Omental fat pad (tissue), 4 donors: ENCODE measurements at places on chromosomes 1 and 21.
A peak's percentile ranks its signal among the peaks of the same experiment; 100 is the strongest.

GRCh38 chr1:28032281-28032680 is 56.1 kb downstream of the EYA3 start:
- no peak for DNase-seq

- DNase-seq: peak; percentile 67
Observed at GRCh38 chr21:15729674-15730483, at the start of gene USP25. TSS of gene USP25 (plus strand) at chr21:15729982. CDS start at chr21:15730394, 412 bp downstream.

DNA sequence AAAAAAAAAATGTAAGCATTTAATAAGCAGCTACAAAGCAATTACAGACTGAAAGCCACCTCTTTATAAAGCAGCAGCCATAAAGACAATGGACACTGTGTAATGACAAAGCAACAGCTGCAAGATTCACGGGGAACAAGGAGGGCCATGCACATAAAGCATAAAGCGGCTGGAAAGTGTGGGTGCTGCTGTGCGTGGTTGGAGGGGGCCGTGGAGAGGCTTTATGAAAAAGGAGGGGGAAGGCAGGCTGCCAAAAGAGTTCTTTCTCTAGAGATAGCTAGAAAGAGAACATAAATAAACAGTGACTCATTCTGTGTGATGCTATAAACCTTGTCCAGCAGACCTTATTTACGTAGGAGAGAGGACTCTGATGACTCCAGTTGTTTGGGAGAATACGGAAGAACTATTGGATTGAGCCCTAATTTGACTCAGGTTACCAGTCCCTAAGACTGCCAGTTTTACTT is 49.3 kb downstream of the ADAMTS1 start:
- peak; percentile 40 for DNase-seq

DNA sequence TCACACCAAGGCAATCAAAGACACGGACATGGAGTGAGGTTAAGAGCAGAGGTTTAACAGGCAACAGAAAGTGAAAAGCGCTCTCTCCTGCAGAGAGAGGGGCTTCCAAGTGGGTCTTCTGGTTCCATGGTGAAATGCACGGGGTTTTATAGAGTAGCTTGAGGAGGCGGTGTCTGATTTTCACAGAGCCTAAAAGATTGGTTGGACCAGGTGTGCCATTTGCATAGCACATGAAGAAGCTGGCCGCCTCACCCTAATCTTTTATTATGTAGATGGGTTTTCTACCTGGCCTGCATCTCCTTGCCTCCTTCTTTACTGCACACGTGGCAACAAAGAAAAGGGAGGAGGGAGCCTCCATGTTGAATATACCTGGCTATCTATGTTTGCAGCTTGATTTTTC is 197.3 kb downstream of the RYR2 start:
- DNase-seq: no peak

DNA sequence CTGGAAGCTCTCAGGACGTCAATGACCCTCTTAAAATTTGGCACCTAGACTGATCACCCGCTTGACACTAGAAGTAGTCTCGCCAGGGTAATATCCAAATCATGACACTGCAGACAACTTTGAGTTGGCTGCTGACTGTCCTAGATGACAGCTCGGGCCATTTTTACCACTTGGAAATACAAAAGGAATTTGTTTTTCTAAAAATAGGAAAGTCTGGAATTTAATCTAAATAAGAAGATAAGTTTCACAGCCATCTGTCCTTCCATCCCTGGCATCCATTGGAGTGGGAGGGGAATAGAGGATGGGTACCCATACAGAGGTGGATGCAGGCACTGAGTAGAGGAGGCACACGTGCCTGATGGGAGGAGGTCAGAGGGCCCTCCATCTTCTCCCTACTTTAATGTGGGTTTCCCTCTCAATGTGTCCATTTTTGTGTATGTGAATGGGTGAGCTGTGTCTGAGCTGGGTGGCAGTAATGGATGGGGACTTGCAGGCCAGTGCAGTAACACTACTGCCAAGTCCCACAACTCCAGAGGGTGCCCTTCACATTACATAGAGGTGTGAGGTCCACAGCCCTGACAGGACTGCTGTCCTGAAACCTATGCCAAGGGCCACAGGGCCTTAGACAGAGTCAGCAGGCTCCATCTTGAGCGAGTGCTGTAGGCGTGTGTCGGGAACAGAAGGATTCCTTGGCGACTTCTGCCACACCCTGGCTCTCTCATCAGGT is 104.8 kb upstream of the IPO9 start:
- no peak for DNase-seq

DNA sequence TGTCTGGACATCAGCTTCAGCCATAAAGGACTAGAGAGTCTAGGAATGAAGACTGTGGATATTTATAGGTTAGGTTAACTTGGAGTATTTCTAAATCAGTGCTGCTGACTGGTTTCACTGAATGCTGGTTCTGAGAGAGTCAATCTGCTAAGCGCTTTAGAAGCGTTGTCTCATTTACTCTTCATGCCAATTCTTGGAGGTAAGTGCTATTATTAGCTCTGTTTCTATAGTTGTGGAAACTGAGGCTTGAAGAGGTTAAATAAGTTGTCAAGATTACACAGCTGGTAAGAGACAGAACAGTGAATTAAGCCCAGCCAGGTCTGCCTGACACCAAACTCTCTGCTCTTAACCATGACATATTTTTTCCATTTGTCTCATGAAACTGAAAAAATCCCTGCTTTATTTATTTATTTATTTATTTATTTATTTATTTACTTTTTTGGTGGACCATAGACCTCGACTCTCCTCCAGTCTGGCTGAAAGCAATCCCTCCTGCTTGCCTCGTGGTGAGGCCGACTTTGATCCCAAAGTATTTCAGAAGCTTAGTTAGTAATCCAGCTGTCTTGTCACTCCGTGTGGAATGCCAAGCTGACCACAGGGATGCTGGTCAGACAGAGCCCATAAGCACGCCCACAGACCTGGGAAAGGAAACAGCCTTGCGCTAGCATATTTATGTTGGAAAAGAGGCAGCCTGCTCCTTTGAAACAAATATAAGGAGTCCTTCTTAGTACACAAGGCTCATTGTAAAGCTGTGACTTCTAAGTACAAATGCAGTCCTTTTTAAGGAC is 16.9 kb downstream of the NTMT2 start:
- no peak for DNase-seq

DNA sequence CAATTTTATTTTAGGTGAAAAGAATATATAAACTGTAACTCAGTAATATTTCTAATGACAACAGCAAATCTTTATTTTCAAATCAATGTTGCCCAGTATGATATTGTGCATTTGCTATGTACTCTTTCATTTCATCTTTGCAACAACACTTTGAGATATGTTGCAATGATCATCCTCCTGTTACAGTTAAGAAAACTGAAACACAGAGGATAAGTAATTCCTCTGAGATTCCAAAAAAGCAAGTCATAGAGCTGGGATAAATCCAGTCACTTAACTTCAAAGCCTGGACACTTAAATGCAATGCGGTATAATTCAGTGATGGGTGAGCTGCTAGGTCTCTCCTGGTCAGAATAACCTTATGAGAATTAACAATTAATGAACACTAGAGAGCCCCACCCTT is 48.6 kb upstream of the EXO1 start:
- DNase-seq: no peak

- no peak for DNase-seq
Observed at GRCh38 chr1:33055210-33056008, 18.7 kb upstream of the AK2 start.

DNA sequence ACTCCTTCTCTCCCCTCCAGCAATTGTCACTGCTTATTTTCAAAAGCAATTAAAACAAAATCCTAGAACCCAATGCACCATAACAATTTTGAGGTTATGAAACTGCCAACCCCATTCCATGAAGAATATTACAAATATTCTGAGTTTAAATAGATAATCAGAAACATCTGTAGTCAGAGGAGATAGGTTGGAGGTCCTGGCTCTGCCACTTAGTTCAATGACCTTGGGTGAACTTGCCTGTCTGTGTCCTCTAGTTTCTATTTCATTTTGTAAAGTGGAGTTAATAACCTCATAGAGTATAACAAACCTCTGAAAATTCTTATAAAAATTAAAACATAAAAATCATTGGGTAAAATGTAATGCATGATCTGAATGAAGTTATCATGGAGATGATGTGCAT is 164.6 kb downstream of the KCTD3 start:
- DNase-seq: no peak

DNA sequence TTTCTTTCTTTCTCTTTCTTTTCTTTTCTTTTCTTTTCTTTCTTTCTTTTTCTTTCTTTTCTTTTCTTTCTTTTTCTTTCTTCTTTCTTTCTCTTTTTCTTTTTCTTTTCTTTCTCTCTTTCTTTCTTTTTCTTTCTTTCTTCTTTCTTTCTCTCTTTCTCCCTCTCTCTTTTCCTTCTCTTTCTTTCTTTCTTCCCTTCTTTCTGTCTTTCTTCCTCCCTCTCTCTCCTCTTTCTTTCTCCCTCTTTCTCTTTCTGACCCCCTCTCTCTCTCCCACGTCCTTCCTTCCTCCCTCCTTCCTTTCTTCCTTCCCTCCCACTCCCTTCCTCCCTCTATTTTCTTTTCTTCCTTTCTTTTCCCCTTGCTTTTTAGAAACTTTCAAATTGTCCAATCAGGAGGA is 333.6 kb downstream of the PAPPA2 start:
- DNase-seq: no peak

DNA sequence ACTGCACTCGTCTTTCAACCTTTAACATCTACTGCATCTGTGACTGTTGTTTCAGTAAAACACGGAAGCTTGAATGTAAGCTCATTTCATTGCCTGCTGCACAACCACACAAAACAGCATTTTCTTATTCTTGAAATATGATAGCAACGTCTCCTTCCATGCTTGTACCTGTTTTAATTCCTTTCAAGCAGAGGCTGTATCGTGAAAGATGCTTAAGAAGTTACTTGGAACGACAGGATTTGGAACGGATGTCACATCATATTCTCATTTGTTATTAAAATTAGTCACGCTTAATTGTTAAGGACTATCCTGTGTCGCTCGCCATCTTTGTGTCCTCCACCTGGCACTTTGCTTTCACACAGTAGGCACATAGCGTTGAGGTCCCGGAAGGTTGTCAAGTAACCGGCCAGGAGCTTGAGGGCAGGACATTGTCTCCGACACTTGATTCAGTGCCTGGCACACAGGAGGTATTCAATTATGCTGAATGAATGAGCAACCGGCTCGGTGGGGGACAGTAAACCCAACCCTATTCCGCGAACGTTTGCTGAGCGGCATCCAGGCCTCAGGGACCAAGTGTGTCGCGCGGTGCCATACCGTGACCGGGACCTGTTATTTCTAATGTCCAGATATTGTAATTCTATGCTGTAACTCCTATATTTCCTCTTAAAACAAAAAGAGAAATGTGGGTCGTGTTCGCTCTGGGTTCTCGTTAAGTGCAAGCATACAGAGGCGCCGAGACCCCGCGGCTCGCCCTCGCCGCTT is 499 bp upstream of the SH3GLB1 start:
- DNase-seq: peak; percentile 25

GRCh38 chr1:51535006-51535592 is 16.0 kb upstream of the EPS15 start:
- DNase-seq: no peak

- no peak for DNase-seq
Observed at GRCh38 chr1:15218287-15219279, 28.4 kb upstream of the FHAD1 start.

DNA sequence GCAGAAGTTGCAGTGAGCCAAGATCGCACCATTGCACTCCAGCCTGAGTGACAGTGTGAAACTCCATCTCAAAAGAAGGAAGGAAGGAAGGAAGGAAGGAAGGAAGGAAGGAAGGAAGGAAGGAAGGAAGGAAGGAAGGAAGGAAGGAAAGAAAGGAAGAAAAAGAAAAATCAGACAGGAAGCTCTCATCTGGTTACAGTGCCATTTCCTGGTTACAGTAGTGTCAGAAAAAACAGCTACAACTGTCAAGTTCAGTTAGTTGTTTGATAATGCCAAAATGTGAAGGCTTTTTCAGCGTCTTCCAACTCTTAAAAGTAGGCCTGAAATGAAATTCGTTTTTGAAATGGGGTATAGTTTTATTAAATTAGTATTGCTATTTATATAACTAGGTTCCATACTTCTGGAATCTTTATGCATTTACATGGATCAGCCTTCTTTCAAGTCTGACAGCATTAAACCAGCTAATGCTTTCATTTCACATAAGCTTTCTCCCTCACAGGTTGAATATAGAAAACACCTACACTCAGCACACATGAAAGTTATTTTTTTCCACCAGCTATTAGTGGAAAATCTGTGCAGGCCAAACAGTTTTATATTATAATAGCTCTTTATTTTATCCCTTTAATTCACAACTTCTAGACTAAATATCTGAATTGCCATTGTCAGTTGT is 21.2 kb downstream of the PTPN22 start:
- DNase-seq: no peak

DNA sequence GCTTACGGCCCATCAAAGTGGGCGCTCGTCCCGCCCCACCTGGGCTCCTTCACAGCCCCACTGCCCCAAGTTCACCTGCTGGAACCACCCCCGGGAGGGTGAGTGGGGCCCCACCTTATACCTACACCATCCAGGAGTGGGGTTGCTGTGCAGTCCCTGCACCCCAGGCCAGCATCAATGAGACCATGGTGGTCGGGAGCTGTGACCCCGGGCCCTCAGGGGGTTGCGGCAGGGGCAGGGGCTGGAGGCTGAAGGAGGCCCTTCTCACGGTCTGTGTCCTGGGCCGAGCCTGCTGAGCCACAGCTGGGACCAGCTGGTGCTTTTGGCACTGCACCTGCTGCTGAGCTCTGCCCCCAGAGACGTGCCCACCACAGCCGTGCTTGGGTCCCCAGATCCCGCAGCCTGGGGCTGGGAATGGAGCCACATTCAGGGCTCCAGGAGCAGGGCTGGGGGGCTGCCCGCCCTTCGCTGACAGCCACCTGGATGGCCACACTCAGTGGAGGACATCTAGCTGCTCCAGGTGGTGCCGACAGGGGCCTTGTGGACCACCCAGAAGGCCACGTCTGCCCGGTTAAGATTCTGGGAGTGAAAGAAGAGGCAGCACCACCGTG is 17.4 kb downstream of the ACTRT2 start:
- DNase-seq: no peak

DNA sequence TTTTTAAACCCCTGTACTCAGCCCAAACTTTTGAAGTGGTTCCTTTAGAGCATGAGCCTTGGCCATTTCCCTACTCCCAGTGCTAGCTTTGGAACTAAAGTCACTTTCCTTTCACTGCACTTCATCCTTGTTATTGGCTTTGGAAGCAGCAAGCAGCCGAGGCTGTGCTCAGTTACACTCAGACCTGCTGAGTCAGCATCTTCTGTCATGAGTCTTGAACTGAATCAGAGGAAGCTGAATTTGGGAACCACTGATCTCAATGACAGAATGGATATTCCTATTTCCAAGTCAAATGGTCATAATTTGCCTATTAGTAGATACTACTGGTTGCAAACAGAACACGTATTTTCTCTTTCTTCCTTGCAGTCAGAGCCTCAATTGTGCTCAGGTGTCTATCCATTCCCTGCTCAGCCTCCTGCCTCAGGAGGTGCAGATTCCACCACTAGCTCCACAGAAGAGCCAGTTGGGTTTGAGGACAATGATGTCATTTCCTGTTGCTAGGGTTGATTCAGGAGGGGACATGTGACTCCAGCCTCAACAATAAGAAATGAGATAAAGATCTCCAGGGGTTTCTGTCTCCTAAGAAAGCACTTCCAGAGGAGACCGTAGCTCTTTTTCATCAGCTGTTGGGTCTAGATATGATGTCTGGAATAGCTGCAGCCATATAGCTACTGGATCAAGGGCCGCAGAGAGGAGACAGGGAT is 44.9 kb upstream of the NTPCR start:
- no peak for DNase-seq
